Muscle of back (tissue), 13 donors: ENCODE measurements at places on chromosomes 12 and 14.
A peak's percentile ranks its signal among the peaks of the same experiment; 100 is the strongest.

GRCh38 chr14:72741826-72742117 is 152.1 kb downstream of the DPF3 start:
- no peak for DNase-seq

GRCh38 chr12:93237235-93237915 is 140.3 kb upstream of the NUDT4 start:
- DNase-seq: no peak

DNA sequence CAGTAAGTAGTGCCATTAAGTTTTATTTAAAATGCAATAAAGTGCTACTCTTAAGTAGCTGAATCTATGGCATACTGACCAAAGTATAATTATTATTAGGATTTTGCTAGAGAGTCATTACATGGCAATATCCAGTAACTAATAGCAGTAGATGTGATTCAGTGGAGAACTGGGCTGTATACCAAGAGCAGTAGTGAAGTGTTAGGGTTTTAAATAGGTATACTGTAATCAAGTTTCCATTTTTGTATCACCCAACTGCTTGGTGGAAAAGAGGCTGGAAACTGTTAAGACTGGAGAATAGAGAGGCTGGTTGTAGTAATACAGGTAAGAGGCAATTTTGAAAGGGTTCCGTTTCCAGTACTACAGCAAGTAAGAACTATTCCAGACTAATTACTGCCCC is 13.3 kb upstream of the LLPH start:
- no peak for DNase-seq

DNA sequence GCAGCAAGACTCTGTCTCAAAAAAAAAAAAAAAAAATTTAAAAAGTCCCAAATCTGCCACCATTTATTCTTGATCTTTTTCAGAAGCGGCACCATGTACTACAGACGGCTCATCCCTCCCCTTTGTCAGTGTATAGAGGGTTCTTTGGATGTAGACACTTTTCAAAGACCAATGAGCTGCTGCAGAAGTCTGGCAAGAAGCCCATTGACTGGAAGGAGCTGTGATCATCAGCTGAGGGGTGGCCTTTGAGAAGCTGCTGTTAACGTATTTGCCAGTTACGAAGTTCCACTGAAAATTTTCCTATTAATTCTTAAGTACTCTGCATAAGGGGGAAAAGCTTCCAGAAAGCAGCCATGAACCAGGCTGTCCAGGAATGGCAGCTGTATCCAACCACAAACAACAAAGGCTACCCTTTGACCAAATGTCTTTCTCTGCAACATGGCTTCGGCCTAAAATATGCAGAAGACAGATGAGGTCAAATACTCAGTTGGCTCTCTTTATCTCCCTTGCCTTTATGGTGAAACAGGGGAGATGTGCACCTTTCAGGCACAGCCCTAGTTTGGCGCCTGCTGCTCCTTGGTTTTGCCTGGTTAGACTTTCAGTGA is 6.5 kb upstream of the ACACB start:
- peak; percentile 27 for DNase-seq

GRCh38 chr14:51715742-51716141 is 64.0 kb downstream of the FRMD6 start:
- DNase-seq: no peak

DNA sequence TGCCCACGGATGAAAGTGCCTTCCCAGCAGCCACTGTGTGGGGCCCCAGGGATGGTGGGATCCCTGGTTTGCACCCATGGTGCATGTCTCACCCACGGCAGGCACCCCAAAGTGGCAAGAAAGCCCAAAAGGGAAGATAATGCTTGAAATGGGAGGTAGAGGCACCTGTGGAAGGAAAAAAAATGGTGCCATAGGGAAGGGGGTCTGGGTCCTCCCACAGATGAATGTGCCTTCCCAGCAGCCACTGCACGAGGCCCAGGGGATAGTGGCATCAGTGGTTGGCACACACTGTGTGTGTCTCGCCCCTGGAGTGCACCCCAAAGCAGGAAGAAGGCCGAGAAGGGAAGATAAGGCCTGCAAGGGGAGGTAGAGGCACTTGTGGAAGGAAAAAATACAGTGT is 264.2 kb downstream of the ALG10 start:
- DNase-seq: no peak

- DNase-seq: no peak
Observed at GRCh38 chr12:125050446-125050845, 14.8 kb upstream of the AACS start.

- DNase-seq: no peak
Observed at GRCh38 chr14:94989946-94990345, 167.4 kb downstream of the DICER1 start.

- DNase-seq: peak; percentile 20
Observed at GRCh38 chr12:84696281-84696680, 216.3 kb downstream of the SLC6A15 start.

DNA sequence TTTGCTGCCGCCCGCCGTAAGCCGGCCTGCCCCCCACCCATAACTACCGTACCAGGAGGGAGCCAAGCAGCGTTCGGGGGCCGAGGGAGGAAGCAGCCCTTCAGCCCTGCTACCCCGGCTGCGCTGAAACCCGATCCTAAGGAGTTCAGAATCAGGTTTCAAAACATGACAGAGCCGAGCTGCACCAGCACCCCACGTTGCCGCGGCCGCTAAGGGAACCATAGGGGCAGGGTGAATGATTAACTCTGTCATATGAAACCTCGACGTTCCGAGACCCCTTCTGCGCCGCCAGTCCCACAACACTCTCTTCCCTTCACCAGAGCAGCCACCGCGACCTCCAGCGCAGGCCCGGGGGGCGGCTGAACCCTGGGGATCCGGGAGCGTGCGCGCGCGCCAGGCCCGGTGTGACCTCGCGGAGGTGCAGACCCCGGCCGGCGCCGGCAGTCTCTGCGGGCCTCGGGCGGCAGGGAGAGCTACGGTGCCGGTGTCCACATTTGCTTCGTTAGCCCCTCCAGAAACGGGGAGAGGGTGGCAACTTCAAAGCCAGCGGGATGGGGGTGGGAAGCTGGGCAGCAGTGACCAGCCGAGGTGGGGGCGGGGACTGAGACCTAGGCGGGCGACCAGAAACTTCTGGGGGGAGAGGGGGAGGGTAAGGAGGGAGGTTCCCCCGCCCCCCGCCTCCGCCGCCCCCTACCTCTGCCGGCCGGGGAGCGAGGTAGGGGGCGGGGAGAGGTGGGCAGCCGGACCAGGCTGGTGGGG is 1.6 kb downstream of the SIX4 start:
- DNase-seq: peak; percentile 78

- DNase-seq: peak; percentile 57
Observed at GRCh38 chr14:20530771-20531571, 25.6 kb downstream of the RNASE10 start.

DNA sequence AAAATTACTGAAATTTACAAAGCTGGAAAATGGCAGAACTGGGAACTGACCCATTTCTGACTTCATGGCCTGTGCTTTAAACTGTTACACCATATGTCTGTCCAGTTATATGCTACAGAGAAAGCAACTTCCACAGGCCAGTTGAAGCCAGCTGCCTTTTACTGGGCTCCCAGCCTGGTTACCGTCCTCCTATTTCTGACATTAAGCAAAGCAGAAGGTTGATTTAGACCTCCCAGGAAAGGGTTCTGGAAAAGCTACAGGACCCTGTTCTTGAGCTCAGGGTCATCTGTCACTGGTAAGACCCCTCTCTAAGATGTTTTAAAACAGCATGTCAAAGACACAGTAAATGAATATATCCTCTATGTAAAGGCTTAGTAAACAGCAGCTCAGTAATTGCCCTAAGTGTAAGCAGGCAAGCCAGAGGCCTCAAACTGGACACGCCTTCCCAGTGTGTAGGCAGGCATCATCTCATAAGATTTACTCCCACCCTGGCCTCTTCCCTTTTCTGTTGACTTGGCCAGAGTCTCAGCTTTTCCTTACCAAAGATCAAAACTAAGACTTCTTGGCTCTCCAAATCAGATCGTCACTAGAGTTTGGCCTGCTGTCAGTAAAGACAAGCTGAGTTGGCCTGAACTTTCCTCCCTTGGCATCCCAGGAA is 55.4 kb upstream of the RNU6-8 start:
- no peak for DNase-seq

DNA sequence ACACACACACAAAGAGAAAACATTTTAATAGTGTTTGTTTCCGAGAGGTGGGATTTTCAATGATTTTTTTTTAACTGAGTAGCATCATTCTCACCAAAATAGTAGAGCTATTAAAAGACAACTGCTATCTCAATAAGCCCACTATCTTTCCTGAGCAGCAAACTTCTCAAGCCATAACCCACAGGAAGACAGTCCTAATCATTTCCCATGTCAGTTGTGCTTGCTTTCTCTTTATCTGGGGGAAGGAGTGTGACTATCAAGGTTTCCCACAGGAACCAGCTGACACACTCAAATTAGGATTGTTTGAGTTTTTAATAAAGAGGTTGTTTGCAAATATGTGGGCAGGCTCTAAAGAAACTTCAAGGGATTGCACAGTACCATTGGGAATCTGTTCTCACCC is 4.9 kb upstream of the MAX start:
- no peak for DNase-seq

GRCh38 chr12:22702690-22703089 is 77.7 kb downstream of the ETNK1 start:
- no peak for DNase-seq

DNA sequence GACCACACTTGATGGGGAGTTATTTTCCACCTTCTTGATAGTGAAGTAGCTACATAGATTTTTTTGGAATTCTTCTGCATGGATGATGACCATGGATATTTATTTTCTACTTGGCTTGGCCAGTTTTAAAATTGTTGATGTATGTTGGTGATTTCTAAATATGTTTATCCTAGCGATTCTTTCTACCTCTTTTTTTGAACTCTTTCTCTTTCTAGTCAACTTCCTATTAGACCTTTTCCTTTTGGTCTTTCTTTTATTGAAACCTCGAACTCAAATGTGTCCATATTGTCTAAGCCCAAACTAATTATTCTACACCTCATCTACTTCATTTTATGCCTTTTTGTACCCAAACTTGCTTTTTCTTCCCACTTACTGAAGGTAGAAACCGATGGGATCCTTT is 37.0 kb downstream of the CCDC91 start:
- DNase-seq: no peak

DNA sequence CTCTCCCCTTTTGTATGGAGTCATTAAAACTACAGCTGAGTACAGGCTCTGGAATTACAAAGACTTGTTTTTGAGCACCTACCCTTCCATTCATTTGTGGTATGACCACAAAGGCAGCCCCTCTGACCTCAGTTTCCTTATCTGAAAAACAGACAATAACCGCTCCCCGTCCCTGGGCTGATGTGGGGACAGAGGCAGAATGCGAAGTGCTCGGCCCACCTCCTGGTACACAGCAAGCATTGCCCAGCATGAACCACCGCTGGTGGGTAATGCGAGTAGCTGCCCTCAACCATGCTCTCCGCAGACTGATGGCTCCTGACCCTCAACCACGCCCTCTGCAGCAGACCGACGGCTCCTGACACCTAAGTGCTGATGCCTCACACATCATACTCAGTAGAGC is 22.4 kb downstream of the P2RX2 start:
- no peak for DNase-seq

- no peak for DNase-seq
Observed at GRCh38 chr14:99033951-99034350, 238.0 kb downstream of the BCL11B start.

- no peak for DNase-seq
Observed at GRCh38 chr12:122028165-122028904, 6.7 kb downstream of the BCL7A start.

GRCh38 chr12:120825337-120825736 is 78.8 kb downstream of the SPPL3 start:
- DNase-seq: no peak

GRCh38 chr12:95463050-95463449 is 10.9 kb upstream of the METAP2 start:
- DNase-seq: no peak

DNA sequence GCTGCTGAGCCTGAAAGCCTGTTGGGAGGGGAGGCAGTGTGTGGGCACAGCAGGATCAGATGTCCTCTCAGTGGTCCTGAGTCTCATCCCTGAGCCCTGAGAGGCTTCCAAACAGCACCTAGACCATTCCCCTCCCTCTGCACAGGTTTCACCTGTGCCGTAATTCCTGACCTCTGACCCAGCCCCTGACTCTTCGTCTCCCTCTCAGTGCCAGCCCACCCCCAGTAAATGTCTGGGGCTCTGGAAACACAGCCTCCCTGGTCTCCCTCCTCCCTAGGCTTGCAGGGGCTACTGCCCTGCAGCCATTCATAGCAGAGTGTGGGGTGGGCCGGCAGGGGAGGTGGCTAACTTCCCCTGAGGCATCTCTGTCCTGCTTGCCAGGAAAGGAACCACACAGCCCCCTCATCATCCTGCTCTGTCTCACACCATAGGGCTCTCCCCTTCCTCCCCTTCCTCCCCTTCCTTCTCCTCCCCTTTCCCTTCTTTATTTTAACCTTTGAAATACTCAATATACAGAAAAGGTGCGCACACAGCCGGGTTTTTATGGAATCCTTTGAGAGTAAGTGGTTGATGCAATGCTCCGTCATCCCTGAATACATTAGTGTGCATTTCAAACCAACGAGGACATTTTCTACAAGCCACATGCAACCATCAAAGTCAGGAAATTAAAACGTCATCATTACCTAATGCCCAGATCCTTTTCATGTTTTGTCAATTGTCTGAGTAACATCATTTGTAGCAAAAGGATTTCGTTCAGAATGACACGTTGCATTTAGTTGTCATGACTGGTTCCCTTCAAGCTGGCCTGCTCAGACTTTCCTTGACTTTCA is 67.0 kb downstream of the PRMT8 start:
- DNase-seq: no peak

DNA sequence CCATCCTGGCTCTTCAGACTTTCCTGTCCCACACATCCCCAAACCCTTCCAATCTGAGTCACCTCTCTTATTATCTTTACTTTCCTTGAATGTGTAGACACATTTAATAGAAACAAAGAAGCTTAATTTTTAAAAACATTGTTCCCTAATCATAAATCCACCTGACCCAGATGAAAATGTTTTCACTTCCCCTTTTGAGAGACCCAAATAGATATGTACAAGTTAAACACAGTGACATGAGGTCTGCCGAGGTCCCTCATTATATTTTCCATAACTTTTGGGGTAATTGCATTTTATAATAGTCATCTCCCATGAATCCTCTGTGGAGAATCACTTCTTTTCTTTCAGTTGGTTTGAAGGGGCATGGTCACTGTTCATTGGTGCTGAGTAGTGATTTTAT is 191.1 kb downstream of the GRIN2B start:
- DNase-seq: no peak

- DNase-seq: no peak
Observed at GRCh38 chr12:51932218-51933076, 19.1 kb upstream of the ACVR1B start.

GRCh38 chr12:51524386-51524901 is 66.6 kb upstream of the SCN8A start:
- no peak for DNase-seq

GRCh38 chr14:63964113-63964512 is 111.3 kb downstream of the SYNE2 start:
- DNase-seq: no peak

GRCh38 chr12:28032811-28033537 is 60.4 kb upstream of the PTHLH start:
- DNase-seq: peak; percentile 38
